ENCODE measurements at places on chromosomes 12 and 14. TPM values are rescaled to one million over a fixed set of nuclear protein-coding genes. Genes with fewer than 3 reads are reported as not detected.

DNA sequence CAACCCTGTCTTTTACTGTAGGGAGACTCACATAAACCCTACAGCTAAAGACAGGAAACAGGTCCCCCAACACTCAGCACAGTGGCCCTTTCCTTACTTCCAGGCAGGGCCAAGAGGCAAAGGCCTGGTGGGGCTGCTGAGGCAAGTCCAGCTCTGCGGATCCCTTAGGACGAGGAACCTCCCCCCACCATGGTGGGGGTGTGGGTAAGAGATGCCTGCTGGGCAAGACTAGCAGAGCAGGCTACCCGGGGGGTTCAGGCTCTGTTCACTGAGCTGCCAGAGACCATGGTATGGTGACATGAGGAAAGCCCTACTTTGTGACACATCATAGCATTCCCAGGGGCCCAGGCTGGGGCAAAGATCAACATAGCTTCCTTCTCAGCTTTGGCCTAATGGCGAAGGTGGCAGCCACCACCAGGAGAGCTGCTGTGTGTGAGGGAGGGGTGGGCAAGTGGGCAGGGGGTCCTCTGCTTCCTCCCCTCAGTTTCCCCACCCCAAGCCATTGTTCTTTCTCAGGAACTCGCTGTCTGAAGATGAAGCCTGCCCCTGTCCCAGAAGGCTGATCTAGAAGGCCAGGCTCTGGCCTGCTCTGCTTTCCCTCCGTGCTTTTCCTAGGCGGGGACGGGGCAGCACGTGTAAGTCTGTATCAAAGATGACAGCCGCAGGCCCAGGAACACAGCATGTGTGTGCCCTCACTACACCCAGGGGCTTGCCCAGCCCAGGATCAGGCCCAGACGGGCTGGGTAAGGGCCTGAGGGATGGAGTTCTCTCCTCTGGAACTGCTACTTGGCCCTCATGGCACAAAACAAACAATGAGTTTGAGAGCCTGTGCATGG lies 10.1 kb upstream of the TINF2 start:
- DNase-seq = no peak

OASL gene
- total RNA-seq = 0.30 TPM

CD27 gene
- 0.20 TPM for total RNA-seq

CMA1 gene
- 0.69 TPM for total RNA-seq

DNA sequence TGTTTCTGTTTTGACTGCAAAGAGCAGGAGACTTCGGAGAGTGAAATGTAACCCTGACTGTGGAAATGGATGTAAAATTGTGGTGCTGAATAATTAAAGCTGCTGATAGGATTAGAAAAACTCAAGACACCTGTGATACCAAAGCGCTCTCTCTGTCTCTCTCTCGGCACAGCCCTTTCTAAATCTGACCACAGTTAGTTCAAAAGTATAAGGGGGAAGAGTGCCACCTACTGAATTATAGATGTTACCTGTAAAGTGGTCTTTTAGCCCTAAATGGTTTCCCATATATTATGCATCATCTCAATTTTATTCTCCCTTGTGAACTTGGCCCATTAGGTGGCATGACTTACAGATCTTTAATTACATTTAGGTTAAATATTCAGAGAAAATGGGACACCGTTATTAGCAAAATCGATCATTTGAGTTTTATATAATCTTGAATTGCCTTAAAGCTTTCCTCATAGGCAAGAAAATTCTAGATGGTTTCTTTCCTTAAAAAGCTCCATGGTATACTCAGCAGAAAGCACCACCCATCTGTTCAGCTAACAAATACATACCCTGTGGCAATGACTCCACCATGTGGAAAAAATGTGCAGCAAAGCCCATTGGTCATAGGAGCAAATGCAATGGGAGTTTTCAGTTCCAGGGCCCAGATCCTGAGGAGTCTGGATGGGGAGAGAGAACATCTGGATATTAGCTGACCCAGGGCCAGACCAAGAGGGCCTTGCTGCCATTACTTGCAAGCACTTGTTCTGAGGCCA lies 18.1 kb downstream of the RFC5 start:
- peak; percentile 26 for DNase-seq

MMP19 gene
- total RNA-seq = 18.2 TPM

GRCh38 chr12:73308747-73309146 lies 1036.6 kb downstream of the TRHDE start:
- DNase-seq = no peak

DNA sequence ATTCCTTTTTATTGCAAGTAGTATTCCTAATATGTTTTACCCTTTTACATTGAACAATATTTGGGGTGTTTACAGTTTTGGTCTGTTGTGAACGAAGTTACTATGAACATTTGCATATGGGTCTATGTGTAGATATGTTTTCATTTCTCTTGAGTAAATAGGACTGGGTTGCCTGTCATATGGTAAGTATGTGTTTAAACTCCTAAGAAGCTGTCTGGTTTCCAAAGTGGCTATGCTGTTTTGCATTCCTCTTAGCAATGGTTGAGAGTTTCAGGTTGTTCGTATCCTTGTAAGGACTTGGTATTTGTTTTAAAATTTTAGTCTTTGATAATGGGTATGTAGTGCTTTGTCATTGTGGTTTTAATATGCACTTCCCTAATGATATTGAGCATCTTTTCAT lies 6.3 kb downstream of the METAP2 start:
- DNase-seq = no peak

DCTN2 gene
- total RNA-seq = 62.0 TPM

GRCh38 chr12:66999141-66999540 lies 270.0 kb upstream of the CAND1 start:
- DNase-seq = no peak

- DNase-seq = no peak
Measured at GRCh38 chr12:130288691-130289090, 49.0 kb upstream of the PIWIL1 start.

GRCh38 chr12:6958609-6959057 lies 7.5 kb downstream of the PTPN6 start:
- DNase-seq = no peak

PMCH gene
- not detected for total RNA-seq

- DNase-seq = no peak
Measured at GRCh38 chr12:12099102-12099501, 28.4 kb downstream of the BCL2L14 start.

DNA sequence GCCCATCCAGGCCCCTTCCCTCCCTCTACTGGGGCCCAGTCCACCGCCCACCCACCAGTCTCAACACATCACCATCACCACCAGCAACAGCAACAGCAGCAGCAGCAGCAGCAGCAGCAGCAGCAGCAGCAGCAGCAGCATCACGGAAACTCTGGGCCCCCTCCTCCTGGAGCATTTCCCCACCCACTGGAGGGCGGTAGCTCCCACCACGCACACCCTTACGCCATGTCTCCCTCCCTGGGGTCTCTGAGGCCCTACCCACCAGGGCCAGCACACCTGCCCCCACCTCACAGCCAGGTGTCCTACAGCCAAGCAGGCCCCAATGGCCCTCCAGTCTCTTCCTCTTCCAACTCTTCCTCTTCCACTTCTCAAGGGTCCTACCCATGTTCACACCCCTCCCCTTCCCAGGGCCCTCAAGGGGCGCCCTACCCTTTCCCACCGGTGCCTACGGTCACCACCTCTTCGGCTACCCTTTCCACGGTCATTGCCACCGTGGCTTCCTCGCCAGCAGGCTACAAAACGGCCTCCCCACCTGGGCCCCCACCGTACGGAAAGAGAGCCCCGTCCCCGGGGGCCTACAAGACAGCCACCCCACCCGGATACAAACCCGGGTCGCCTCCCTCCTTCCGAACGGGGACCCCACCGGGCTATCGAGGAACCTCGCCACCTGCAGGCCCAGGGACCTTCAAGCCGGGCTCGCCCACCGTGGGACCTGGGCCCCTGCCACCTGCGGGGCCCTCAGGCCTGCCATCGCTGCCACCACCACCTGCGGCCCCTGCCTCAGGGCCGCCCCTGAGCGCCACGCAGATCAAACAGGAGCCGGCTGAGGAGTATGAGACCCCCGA lies 6.8 kb upstream of the RNU7-1 start:
- no peak for DNase-seq

DNA sequence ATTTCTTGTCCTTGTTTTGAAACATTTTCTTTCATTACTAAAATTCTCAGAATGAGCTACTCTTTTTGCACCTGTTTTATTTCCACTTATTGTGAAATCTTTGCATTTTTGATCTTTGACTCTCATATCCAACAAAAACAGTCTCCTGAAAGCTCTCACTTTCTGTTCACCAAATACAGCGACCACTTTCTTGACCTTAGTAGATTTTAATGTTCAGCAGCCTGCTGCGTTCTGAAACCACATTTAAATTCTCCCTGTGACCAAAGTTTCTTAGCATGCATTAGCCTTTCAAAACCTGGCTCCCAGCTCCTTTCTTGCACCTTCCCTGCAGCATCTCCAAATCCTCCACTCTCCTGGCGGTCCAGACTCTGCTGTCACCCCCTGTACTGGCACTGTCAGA lies 404.4 kb upstream of the PDE3A start:
- no peak for DNase-seq

MMP17 gene
- total RNA-seq = 8.5 TPM

DNA sequence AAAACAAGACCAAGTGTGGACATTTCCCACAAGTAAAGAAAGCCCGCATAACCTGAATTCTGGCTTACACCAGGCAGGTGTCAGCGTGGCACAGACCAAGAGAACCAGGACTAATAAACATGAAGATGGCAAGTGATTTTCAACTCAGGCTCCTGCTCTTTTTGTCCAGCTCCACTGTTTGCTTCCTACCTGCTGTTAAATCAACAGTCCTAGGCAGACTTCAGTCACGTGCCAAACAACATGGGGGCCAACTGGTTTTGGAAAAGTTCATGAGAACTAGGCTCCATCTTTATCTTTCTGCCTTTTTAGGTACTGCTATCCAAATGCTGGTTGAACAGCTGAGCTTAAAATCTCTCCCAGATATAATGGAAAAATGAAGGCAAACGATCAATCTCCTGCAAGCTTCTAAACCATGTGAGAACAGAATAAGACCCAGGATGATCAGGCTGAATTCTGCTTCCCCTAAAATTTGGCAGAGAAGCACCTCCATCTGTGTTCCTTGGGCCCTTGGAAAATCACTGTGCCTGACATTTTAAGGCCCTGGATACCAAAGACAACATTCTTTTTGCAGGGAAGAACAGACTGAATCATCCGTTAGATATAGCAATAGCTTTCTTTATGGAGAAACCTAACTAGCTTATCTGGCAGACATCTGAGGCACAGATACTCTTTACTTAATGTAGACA lies 215.6 kb upstream of the USP15 start:
- no peak for DNase-seq

GRCh38 chr12:131075611-131076010 lies 121.9 kb downstream of the ADGRD1 start:
- DNase-seq = no peak

GRCh38 chr12:18415227-18415626 lies 153.9 kb downstream of the PIK3C2G start:
- no peak for DNase-seq

CLEC4A gene
- total RNA-seq = 4.7 TPM

TRHDE gene
- 12.1 TPM for total RNA-seq

- peak; percentile 44 for DNase-seq
Measured at GRCh38 chr12:39764944-39765560, 145.4 kb upstream of the ABCD2 start.

DNA sequence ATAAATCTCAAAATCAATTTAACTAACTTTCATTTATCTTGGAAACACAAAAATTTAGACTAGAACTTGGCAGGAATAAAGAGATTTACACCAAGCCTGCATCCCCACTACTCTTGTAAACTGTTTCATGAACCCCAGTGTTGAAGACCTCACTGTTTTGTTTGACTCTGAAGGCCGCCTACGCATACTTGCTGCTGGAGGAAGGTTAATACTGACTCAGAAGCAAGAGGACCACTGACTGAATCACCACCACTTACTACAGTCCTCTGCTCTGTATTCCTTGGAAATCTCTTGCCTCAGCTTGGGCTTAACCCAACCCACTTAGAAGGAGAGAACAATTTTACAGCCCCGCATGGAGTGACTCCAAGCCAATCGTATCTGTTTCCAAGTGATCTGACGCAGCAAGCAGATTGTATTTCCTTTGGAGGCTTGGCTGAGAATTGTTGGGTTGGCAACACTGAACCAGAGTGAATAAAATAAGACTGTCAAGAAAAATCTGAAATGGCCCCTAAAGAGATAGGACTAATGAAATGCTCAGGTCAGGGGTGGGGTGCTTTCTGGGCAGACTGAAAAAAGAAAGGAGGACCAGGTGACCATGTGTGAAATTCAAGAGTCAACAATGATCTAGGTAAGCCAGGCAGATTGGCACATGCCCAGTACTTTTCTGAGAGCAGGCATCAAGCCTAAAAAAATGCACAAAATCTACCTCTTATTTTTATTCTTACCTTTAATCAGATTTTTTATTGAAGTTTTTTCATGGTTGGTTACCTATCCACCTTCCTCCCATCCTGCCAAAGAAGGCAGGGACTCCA lies 248.6 kb downstream of the ZFP36L1 start:
- peak; percentile 91 for DNase-seq

NPAS3 gene
- 3.8 TPM for total RNA-seq

CLEC7A gene
- 5.8 TPM for total RNA-seq

DNA sequence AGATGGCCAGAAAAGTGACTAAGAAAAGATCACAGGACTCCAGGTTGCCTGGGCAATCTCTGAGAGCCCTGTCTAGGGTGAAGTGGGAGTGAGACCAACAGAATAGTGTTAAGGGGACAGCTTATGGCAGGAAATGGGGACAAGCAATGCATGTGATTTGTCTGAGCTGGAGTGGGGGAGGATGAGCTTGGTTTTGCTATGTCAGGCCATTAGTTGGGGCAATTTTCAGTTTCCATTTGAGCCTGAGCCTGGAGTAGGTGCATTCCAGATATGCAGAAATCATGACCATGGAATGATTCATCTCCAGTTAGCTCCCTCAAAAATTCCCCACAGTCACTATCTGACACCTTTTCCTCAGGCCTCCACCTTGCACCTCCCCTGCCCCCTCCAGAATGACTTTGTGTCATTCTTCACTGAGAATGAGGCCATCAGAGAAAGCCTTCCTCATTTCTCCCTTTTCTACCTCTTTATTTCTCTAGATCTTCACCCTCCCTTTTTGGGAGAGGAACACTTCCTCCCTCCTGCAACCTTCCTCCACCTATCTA lies 150.9 kb upstream of the PLEKHG7 start:
- no peak for DNase-seq
